ENCODE measurements at places on chromosomes 1 and 21.

GRCh38 chr21:34105947-34106541 lies 32.7 kb downstream of the MRPS6 start:
- DNase-seq: no peak

DNA sequence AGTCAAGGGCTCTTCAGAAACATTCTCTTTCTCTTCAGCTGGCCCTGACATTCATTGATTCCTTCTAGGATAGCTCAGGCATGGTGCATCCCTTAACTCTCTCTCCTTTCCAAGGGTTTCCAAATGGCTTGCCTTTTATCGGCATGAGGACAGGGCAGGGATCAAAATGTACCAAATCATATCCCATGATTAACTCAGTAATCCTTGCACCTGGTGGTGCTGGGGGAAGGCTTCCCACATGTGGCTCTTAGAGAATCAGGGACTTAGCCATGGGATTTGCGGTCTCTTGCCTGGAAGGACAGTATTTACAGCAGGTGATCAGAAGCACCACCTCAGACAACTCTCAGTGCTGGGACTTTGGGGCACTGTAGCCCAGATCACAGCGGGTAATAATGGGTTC lies 46.2 kb upstream of the EDEM3 start:
- no peak for DNase-seq

GRCh38 chr1:3465935-3466321 lies 11.5 kb downstream of the ARHGEF16 start:
- DNase-seq: no peak

- no peak for DNase-seq
These were observed 29.5 kb upstream of the RUNX3 start for GRCh38 chr1:24959623-24959975.

GRCh38 chr1:31995263-31995662 lies 18.4 kb upstream of the KHDRBS1 start:
- DNase-seq: no peak

DNA sequence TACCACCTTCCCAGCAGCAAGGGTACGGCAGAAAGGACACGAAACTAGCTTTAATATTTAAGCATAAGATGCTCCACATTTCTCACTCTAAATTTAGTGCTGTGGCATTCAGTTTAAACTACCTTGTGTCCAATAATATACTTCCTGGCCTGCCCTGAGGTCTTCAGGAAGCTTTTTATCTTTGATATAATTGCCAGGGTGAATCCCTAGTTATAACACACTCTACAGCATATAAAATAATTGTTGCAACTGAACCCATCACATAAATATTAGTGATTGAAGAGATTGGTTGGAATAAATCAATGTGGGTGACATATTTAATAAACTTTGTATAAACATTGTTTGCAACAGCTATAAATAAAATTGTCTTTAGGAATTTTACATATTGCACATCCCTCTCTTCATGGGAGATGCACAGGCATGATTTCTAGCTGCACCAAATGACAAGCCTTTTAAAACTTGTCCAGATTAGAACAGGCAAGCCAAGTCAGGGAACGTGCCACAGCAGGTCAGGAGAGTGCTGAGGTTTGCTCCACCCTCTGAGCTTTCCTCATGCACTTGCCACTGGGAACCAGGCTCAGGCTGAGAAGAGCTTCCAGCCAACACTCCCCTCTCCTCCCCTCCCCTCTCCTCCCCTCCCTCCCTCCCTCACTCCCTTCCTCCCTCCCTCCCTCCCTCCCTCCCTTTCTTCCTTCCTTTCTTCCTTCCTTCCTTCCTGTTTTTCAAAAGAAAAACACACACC lies 623.2 kb upstream of the PKN2 start:
- no peak for DNase-seq

GRCh38 chr1:116031302-116031835 lies 55.1 kb downstream of the SLC22A15 start:
- no peak for DNase-seq

DNA sequence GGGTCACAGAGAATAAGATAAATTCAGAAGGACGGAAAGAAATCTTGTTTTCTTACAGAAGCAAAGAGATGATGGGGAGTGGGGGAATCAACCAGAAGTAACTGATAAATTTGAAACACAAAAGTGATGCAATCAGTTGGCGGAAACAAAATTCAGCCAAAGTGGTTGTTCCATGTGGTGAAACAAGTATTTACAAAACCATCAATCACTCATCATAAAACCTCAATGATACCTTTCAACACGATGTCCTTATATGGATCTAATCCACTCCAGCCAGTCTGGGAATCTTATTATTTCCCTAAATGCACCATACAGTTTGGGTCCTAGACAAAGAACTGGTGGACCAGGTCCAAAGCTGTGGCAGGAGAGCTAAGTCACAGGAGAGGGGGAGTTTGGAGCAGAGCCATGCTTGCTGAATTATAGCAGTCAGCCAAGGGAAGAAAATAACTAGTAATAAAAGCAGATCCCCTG lies 303.8 kb upstream of the LRRC7 start:
- no peak for DNase-seq

DNA sequence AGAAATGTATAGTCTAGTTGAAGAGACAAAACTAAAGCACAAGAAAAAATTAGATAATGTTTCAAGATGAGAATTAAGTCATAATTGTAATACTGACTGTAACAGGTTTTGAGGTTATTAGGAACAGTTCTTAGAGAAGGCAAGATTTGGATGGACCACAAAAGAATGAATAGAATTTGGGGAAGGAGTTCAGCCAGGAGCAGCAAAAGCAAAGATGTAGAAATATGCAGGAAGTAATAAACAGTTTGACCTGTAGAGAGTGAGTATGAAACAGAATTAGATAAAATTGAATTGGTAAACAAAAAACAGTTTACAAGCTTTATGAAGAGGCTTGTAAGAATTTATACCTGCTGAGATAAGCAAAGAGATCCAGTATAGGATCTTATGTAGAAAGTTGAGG lies 16.3 kb downstream of the VPS45 start:
- DNase-seq: no peak

DNA sequence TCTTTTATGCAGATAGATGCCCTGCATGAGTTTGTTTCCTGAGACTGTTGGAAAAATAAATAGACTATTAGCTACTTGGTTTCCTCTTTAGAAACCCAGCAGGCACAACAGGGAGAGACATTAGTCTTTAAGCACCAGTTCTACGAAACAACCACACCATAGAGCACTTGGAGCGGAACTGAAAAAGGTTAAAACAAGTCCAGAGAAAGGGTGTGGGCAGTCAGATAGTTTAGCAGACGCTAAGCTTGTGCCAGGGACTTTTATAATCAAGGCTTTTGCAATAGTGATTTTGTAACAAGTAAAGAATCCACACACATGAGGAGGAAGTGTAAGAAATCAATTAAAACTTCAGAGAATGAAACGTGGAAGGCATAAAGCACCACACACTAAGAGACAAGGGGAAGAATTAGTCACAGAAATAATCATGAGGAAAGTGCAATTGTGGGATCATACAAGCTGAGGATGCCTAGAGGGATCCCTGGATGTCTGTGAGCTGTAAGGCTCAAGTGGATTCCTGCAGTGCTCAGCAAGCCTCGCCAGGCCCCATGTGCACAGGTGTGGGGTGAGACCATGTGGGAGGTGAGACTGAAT lies 37.8 kb upstream of the TLR5 start:
- DNase-seq: no peak

DNA sequence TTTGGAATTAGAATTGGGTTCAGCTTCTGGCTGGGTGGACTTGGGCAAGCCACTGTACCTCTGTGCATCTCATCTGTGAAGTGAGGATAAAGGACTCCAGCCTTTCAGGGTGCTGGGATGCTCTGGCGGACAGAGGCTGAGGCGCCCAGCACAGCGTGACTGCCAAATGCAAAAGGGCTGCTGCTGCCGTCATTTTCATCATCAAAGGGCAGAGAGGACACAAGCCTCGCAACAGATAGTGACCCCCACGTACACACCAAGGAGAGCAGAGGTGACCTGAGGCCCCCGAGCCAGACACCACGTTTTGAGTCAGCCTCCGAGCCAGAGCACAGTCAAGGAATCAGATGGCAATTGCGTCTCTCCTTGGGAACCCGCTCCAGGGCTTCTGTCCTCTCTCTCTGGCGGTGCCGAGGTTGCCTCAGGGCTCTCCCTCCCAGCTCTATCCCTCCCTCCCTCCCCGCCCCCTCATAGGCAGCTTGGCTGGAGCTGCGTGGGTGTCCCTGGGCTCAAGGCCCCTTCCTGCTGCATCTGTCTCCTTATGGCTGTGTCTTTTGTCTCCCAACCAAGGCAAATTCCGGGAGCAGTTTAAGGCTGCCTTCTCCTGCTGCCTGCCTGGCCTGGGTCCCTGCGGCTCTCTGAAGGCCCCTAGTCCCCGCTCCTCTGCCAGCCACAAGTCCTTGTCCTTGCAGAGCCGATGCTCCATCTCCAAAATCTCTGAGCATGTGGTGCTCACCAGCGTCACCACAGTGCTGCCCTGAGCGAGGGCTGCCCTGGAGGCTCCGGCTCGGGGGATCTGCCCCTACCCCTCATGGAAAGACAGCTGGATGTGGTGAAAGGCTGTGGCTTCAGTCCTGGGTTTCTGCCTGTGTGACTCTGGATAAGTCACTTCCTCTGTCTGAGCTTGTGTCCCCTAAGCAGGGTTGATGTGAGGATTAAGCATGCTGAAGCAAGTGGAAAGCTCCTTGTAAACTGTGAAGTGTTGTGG lies 9.0 kb downstream of the HCRTR1 start:
- DNase-seq: no peak

DNA sequence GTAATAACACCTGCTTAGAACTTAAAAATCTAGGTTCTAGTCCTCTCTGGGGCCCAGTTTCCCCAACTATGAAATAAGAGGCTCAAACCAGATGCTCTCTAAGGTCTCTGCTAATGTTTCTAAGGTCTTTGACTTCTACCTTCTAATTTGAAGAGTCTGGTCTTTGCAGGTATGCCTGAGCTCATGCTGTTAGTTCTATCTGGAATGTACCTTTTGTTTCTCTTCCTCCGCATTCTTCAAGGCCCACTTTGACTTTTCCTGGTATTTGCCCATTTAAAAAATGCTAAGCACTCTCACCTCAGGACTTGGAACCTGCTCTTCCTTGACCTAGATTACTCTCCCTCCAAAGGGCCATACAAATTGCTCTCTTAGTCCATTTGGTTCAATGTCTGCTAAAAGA lies 13.5 kb downstream of the SLC35D1 start:
- no peak for DNase-seq

DNA sequence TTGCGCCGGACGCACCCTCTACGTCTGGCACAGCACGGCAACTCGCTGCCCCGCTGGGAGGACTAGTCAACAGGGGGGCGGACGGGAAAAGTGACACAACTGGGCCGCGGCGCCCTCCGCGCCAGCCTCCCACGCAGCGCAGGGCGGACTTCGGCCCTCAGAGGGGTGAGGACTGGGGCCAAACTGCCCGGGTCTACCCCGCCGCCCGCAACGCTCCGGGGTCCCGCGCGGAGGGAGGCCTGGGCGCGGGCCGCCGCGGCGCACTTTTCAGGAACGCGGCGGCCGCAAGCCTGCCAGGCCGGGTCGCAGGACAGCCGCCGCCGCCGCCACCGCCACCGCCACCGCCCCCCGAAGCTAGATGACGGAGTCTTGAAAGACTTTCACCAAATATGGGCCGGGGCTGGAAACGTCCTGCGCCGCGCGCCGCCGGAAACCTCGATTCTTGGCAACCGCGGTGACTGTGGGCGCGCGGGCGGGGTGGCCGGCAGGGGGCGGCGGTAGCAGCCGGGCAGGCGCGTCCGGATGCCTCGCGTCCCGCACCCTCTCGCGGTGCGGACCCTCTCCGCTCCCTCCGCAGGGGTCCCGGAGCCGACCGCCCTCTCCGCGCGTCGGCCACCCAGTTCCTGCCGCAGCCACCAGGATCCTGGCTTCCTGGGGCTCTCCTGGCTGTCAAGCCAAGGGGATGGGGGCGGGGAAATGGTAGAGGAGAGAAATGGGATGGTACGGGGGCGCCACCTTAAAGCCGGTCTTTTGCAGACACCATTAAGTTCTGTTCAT lies 3.7 kb upstream of the CCN1 start:
- DNase-seq: no peak

DNA sequence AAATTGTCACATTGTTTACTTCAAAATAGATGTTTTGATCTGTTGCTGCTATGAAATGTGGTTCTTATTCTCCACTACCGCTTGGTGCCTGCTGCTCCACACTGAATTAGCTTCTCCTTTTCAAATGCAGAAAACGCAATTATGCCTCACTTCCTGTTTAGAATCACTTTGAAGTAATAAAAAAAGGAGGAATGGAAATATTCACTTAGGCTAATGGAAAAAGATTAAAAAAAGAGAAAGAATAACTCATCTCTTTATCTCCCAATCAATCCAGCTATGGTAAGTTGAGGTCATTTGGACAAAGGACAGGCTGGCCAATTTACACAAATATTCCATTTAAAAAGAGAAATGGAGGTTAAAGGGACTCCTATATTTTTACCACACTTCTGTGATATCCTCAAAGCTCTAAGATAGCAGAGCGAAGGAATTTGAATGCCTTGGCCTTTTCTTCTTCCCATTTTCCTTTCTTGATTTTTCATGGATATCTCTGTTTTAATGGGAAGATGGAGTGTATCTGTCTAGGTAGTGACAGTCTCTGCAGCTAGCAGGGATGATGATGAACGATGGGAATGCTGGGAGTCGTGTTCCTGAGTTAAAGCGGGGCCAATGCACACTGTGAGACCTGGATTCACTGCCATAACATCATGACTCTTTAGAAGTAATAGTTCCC lies 35.7 kb downstream of the RGS5 start:
- DNase-seq: no peak

- no peak for DNase-seq
These were observed 892.5 kb downstream of the PLA2G4A start for GRCh38 chr1:187721216-187721615.

DNA sequence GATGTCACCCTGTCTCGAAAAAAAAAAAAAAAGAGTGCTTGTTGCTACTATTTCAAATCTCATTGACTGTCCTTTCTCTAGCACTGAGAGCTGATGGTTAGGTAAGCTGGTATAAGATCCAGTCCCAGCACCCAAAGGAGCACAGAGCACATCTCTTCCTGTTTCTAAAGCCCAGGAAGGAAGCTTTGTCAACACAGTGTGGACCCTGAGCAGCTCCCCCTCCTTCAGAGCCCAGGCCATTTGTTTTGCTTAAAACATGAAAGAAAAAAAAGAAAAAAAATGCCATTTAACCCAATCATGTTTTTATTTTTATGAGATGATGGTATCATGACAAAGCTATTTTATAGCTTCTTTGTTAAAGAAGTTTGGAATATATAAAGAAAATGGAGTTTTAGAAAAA lies 184.1 kb upstream of the DUSP10 start:
- no peak for DNase-seq

All from T-helper 2 cell (primary cell).